Occipital lobe (tissue), 3 donors: ENCODE measurements at places on chromosomes 11 and 22. TPM values are rescaled to one million over a fixed set of nuclear protein-coding genes. Genes with fewer than 3 reads are reported as not detected.

Gene EHD1
- 22.9 TPM for total RNA-seq

GRCh38 chr11:24683583-24683982 is 186.7 kb downstream of the LUZP2 start:
- DNase-seq, result no peak

Gene DCHS1
- total RNA-seq, result 49.9 TPM

- no peak for DNase-seq
These were observed 9.4 kb downstream of the C11orf97 start for GRCh38 chr11:94521684-94522083.

Gene PTPRCAP
- not detected for total RNA-seq

Gene CNGA4
- 0.31 TPM for total RNA-seq

GRCh38 chr11:72227316-72228228 is 3.0 kb downstream of the INPPL1 start:
- DNase-seq, result no peak

- DNase-seq, result no peak
These were observed 45.9 kb upstream of the ARHGAP32 start for GRCh38 chr11:129237880-129238638.

Gene PKDREJ
- under 0.01 TPM for total RNA-seq

GRCh38 chr11:44096360-44097185 is 1.1 kb downstream of the EXT2 start:
- DNase-seq, result no peak

Gene SLC43A3
- total RNA-seq, result 8.7 TPM

Gene PPP6R2
- total RNA-seq, result 71.7 TPM

- DNase-seq, result no peak
These were observed 11.2 kb upstream of the RAB3IL1 start for GRCh38 chr11:61928606-61929005.

GRCh38 chr11:32053151-32053888 is 37.6 kb upstream of the RCN1 start:
- DNase-seq, result no peak

- no peak for DNase-seq
These were observed 5.4 kb downstream of the MCHR1 start for GRCh38 chr22:40684728-40685127.

GRCh38 chr11:84164728-84165127 is 878.6 kb upstream of the CCDC90B start:
- DNase-seq, result no peak

Gene OR56A1
- under 0.01 TPM for total RNA-seq

- no peak for DNase-seq
These were observed 44.4 kb downstream of the INSC start for GRCh38 chr11:15159085-15159484.

Gene MIAT
- 221 TPM for total RNA-seq

DNA sequence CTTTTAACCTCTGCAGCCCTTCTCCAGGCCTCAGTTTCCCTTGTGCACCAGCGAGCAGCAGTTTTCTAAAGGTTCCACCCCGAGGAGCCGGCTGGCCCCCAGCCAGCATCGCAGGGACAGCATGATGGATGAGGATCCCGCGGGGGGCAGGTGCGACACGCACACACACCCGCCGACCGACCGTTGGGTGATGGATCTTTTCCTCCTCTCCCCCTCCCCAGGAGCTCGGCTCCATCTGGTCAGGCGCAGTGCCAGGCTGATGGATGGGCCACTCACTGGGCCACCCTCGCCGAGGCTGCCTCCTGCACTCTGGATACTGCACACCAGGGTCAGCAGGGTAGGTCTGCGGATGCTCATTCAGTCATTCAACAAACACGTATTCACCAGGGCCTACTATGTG is 12.8 kb upstream of the CABP7 start:
- DNase-seq, result no peak

Gene SCUBE2
- total RNA-seq, result 4.7 TPM

- DNase-seq, result no peak
These were observed 9.9 kb downstream of the B3GAT1 start for GRCh38 chr11:134401825-134402809.

- DNase-seq, result peak; percentile 47
These were observed 5.7 kb downstream of the FTH1 start for GRCh38 chr11:61961570-61962212.

DNA sequence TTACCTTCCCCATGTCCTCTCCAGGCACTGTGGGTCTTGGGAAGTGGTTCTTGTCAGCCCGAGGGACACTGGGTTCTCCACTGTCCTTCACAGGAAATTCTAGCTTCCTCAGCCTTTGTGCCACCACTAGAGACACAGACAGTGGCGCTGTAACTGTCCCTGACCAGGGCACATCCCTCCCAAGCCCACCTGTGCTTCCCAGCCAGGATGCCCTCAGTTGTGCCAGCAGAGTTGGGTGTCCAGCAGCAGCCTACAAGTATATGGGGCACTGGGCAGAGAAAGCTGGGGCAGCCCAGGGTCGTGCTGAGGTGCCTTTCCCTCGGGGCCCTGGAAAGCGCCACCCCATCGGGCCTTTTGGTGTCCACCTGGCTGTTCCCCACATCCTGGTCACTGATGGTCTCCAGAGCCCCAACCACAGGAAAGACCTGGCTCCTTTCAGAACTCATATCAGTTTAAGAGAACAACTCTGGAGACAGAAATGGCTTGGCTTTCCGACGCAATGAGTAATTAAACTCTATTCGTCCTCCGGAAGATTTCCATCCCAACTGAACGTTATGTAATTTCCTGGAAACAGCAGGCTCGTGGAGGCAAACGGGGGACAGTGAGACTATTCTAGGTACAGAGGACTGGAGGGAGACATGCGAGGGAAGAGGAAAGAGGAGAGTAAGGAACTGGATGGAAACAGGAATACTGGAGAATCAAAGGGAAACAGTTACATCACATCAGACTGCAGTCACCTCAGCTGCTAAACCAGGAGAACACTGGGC is 28.6 kb downstream of the PPP2R1B start:
- peak; percentile 56 for DNase-seq

DNA sequence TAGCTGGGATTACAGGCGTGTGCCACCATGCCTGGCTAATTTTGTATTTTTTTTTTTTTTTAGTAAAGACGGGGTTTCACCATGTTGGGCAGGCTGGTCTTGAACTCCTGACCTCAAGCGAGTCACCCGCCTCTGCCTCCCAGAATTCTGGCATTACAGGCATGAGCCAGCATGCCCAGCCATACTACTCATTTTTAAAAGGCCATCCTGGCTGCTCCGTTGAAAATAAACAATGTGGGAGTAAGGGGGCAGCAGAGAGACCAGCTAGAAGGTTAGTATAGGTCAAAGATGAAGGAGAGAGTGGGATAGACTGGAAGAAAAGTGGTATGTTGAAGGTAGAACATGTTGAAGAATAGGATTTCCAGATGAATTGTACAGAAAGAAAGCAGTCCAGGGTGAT is 17.6 kb upstream of the LIN7C start:
- DNase-seq, result no peak

- DNase-seq, result no peak
These were observed 29.7 kb downstream of the AP2A2 start for GRCh38 chr11:955154-956063.

DNA sequence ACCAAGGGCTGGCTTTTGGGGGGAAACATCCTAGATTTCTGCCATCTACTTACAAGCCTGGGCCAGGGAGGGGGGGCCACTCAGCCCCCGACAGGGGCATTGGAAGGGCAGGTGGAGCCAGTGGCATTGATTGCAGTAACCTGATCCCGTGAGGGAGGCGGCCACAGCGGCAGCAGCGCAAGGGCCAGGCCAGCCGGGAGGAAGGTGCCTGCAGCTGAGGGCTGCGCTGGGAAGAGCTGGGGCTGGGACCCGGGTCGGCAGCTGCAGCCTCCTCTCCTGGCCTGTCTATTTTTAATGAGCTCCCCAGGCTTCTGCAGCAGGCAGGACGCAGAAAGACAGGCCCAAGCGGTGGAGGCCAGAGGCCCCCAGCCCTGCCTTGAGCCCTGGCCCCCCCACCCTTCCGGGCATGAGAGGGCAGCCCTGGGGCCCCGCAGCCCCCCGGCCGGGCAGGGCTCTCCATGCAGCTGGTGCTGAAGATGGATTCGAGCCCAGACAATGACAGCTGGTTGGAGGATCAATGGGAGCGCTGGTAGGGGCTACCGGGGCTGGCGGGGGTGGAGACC is 10.6 kb downstream of the FREY1 start:
- no peak for DNase-seq

DNA sequence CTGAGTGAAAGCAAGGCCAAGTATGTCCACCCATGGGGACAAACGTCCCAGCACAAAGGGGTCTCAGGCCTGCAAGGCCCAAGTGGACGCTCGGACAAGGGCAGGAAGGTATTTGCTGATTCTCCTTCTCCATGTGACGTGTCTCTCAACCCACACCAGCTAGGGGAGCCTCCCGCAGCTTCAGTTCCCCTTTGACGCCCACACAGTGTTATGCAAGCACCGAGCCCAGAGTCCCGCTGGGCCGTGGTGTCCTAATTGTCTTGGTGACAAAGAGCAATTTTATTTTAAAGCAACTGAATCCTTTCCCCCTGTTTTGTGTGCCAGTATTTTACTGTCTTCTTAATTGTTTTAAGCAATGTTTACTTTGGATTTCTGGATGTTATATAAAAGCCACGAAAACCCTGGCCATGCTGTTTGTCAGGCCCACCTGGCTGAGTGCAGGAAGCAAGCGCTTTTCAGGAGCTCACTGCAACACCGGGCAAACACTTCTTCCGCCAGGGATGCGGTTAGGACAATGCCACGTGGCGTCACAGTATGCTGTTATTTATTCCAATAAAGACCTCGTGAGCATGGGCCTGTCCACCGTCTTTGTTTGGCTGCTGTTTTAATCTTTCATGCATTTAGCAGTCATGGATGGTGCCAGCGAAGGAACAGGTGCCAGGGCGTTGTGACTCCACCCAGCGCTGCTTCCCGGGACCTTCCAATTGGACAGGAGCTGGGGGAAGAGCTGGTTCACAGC is 8.2 kb upstream of the PARVG start:
- DNase-seq, result peak; percentile 51

- DNase-seq, result no peak
These were observed 1.3 kb downstream of the MRPL23 start for GRCh38 chr11:1948389-1948788.

DNA sequence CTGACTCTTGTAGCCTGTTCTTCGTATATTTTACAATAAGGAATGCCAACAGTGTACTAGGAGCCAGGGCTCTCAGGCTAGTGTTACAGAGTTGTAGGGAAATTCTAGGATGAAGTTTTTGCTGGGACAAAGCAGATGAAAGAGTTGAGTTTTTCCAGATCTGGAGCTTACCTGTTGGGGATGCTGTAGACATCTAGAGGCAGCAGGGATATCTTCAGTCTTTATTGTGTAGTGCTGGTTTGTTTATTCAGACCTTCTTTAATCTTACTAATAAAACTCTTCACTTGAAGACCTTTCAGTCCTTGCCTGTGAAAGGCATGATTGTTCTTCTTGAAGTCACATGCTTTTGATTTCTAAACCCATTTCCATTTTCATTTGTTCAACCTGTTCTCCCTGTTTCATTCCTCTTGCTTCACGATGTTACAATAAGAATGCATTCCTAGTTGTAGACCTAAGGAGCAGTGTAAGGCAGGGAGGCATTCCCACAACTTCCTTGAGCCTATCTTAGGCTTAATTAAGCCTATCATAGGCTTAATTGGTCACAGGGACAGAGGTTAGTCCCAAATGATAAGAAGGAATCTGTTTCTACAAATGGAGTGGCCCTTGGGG is 7.9 kb upstream of the SLC37A2 start:
- no peak for DNase-seq

DNA sequence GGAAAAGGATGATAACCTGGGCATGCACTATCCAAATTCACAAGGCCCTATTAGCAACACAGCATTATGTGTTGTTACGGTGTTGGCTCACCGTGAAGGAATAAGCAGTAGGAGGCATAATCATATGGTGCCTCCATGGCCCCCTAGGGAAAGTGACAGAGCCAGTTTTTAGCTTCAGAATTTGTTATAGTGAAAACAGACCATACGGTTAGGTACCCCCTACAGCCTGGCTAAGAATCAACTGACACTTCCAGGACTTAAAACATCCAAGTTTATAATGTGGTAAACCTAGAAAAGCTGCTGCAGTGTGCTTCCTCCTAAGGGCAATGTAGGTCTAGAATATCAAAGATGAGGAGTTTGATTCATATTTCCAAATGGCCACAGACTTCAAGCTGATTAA is 30.4 kb downstream of the KIF18A start:
- no peak for DNase-seq

- DNase-seq, result no peak
These were observed 36.0 kb downstream of the RSF1 start for GRCh38 chr11:77784572-77784971.

DNA sequence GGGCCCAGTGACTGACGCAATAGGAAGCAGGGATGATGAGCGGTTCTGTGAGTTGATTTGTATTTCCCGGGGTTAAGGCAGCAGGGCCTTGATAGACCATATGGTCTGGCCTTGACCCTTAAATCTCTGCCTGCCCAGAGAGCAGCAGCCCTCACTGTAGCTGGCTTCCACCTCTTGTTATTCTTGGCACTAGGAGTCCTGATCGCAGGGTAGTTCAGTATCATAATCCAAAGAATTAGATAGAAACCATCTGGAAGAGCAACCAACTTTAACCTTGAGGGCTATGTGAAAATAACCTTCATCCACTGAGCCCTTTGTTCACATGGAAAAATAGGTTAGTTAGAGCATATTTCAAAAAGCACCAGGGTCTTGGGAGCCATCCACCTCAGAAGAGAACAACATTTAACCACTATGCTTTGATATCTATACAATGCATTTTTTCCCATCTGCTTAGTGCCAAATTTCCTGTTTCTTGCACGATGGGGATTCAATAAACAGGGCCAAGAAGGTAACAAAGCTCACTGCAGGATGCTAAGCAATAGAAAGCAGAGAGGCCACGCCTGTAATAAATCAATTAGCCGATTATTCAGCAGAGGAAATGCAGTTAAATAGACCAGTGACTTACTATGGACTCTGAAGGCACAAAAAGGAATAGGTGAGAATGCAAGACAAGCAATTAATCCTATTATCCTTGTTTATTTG is 761.3 kb downstream of the OPCML start:
- no peak for DNase-seq

Gene NAALAD2
- total RNA-seq, result 5.3 TPM

Gene C11orf86
- total RNA-seq, result not detected

DNA sequence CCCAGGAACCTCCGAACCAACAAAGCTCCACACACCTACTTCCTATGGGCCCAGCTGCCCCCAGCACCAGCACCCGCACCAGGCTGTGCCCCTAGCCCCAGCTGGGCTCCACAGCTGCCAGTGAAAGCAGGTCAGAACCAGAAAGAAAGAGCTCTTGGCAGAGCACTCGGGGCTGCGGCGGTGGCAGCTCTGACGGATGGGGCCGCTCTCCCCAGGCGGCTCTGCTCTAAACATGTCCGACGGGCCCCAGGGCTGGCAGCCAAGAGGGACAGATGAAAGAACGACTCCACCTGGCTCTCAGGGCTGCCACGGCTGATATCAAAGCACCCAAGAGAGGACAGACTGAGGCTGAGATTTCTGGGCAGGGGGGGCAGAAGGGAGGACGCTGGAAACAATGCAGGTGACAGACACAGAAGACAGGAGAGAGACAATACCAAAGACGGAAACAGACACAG is 25.7 kb downstream of the LRFN4 start:
- DNase-seq, result peak; percentile 47
